ENCODE measurements at places on chromosomes 13 and 19. TPM values are rescaled to one million over a fixed set of nuclear protein-coding genes. Genes with fewer than 3 reads are reported as not detected.

Gene APOC4
- total RNA-seq, result not detected

Gene CEACAM4
- not detected for total RNA-seq

Gene TSKS
- total RNA-seq, result 0.58 TPM

Gene OR4F17
- not detected for total RNA-seq

DNA sequence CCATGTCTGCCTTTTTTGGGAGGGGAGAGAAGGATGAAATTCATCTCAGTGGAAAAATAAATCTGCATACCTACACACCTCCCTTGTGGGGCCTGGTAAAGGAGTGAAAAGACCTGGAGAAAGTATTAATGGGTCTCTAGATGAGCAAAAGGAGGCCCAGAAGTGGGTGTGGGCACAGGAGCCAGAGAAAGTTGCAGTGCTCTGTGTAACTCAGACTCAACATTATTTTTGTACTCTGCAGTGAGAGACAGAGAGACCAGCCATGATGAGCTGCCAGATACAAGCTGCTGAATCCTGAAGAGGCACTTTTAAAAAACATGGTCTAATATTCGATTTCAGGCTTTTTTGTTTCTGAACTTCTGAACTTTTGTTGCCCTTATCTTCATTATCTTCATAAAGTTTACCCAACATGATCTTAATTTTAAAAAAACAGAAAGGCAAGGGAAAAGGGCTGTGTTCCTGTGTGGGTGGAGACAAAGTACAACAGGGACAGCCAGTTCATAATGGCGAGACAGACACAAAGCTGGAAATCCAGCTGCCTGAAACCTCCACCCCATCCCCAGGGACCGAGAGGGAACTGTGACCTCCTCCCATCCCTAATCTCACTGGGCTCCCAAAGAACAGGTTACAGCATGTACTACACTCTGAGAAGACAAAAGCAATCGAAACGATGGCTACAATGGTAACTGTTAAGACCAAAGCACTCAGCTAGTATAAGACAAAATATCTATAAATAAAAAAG is 77.2 kb downstream of the KLF12 start:
- no peak for DNase-seq

GRCh38 chr19:13747098-13747453 is 17.2 kb upstream of the MRI1 start:
- no peak for DNase-seq

- peak; percentile 76 for DNase-seq
Measured at GRCh38 chr19:4759388-4760284, 31.9 kb upstream of the FEM1A start.

DNA sequence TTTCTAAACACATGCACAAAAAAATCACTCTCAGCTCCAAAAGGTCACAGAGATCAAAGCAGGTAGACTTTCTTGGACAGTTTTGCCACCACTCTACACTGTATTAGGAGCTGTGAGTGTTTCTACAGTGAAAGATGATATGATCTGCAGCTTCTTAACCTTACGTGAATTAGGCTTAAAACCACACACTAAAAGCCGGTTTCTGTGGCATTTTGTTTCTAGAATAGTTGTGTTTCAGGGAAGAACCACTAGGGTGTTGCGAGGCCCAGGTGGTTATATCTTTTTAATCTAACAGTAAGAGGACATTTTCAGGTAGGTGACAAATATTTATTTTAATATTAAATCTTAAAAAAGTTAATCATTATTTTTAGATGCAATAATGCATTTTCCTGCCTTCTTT is 216.4 kb downstream of the KLF5 start:
- DNase-seq, result no peak

DNA sequence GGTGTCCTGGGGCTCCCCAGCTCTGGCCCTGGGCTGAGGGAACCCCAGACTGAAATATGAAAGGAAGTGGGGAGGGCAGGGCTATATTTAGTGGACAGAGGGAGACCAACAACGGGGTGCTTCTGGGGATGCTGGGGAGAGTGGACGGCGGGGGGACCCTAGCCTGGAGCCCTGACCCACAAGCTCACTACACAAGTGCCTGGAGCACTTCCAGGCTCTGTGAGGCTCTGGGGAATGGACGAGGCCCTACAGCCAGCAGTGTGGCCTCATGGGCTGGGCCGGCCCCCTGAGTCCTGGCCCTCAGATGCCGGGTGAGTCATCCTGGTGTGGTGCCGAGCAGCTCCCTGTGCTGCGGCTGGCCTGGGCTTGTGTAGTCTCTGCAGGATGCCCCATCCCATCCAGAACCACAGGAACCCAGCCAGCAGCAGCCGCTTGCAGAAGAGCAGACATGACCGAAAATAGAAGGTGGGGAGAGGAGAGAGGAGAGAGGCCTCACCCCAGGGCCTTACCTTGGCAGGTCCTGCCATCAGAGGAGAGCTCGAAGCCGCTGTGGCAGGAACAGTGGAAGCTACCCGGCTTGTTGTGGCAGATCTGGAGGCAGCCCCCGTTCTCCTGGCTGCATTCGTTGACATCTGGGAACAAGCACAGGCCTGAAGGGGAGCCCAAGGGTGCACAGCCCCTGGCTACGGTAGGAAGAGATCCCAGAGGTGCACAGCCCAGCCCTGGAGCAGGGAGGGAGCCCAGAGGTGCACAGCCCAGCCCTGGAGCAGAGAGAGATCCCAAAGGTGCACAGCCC is 26.1 kb downstream of the GAS6 start:
- DNase-seq, result no peak

Measured in activated naive CD8-positive, alpha-beta T cell treated with anti-CD3 and anti-CD28 coated beads for 36 hours (primary cell).